ENCODE measurements at places on chromosomes 4 and X.

DNA sequence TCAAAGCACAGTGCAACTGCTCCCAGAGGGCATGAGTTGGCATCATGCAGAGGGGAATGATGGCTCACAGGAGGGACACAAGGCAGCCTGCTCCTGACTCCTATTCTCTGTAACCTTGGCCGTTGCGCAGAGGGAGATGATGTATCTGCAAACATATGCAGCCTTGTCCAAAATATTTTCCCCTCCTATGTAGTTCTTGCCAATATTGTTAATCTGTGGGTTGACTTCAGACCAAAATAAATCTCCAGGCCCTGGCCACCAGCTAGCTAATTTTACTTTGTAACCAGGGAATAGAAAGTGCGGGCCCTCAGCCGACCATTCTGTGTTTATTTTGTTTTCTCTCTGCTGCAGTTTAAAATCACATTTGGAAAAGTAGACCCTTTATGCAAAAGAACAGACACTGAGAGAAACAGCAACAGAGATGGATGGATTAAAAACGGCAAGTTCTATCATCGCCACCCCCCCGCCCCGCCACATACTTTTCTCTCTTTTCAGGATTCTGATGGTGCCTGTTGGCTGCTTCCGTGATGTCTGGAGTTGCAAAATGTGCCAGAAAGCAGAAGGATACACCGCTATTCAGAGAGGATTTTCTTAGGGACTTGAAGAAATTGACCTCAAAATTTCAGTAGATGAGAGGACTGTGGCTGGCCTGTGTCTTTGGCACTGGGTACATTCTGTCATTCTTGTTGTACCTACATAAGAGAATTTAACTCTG lies 185.3 kb upstream of the BCOR start:
- no peak overlapping the region for H3K4me3 ChIP-seq
- H3K27me3 ChIP-seq, result no peaks in the 10 kb centered on the region
- no peak for DNase-seq
- no peaks in the 10 kb centered on the region for H3K36me3 ChIP-seq
- H3K27ac ChIP-seq, result peak overlapping the region; percentile 14
- H3K4me1 ChIP-seq, result no peaks in the 10 kb centered on the region

DNA sequence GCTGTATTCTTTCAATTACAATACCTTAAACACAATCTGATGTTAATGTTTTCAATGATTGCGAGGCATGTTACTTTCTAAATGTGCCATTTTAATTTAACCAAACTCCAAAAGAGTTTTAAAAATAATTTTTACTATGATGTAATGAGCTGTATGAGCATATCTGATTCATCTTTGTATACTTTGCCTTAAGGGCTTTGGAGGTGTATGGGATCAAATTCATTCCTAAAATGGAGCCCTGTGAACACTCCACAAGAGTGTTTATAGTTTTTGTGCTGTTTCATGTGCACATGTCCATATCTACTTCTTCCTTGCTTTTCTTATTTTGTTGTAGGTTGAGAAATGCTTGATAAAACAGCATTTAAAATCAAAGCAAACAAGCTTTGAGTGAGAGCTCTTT lies 82.4 kb downstream of the ATP10D start:
- no peak overlapping the region for H3K27ac ChIP-seq
- DNase-seq, result no peak
- H3K4me3 ChIP-seq, result no peak overlapping the region
- H3K4me1 ChIP-seq, result no peaks in the 10 kb centered on the region
- no peaks in the 10 kb centered on the region for H3K27me3 ChIP-seq

DNA sequence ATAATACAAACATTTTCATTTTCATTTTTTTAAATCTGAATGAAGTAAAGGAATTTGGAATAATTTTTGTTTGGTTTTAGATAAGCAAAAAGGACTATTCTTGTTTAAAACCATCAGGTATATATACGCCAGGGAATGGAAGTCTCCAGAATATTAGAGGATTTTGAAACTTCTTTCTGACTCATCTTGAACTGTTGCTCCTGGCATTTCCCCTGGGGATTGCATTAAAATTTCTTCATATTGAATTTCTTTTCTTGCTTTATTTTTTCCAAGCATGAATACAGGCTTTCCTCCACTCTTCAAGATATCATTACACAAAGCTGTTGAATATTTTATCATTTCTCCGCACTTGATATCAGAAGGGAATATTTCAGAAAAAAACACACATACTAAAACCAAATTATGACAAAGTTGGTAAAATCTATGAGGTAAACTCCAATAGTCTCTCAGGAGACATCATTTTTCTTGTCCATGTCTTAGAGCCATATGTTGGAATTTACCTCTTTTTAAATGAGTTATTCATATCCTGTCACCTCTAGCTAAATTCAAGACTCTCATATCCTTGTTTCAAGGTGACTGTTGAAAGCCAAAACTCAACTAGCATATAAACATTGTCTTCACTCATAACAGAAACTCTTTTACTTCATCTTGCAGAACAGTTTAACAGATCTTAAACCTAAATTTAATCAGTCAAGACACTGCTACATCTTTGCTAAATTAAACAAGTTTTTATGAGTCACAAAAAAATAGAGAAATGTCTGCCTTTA lies 20.7 kb upstream of the CSN1S1 start:
- DNase-seq, result no peak
- H3K27ac ChIP-seq, result no peak overlapping the region
- no peaks in the 10 kb centered on the region for H3K27me3 ChIP-seq
- no peaks in the 10 kb centered on the region for H3K36me3 ChIP-seq

GRCh38 chr4:58061967-58062366 lies 951.8 kb upstream of the IGFBP7 start:
- no peak overlapping the region for H3K4me3 ChIP-seq
- H3K27me3 ChIP-seq, result no peaks in the 10 kb centered on the region
- no peaks in the 10 kb centered on the region for H3K4me1 ChIP-seq
- no peak for DNase-seq
- H3K27ac ChIP-seq, result no peak overlapping the region
- H3K36me3 ChIP-seq, result no peaks in the 10 kb centered on the region

DNA sequence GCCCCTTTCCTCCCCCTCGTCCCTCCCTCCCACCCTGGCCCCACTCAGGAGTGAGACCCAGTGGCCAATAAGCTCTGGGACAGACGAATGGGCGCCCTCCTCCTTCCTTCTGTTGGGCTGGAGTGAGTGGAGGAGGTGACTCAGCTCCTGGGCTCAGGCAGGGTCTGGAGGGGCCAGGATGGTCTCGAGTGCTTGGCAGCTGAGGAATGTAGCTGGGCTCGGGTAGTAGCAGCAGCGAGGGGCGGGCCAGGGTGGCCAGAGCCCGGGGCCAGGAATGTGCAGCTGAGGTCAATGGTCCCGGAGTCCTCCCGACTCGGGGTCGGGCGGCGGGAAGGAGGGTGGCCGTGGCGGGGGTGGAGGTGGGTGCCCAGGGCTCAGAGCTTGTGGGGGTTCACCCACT lies 15.0 kb downstream of the G6PD start:
- peaks cover 8% of the 10 kb centered on the region for H3K4me1 ChIP-seq
- H3K4me3 ChIP-seq, result no peak overlapping the region
- H3K36me3 ChIP-seq, result peaks cover 16% of the 10 kb centered on the region
- no peak for DNase-seq
- no peaks in the 10 kb centered on the region for H3K27me3 ChIP-seq

- no peak overlapping the region for H3K4me3 ChIP-seq
- no peak for DNase-seq
- H3K4me1 ChIP-seq, result peaks cover 64% of the 10 kb centered on the region
- H3K27ac ChIP-seq, result peak overlapping the region; percentile 94
- no peaks in the 10 kb centered on the region for H3K27me3 ChIP-seq
Measured at GRCh38 chr4:119302073-119302832, 19.7 kb downstream of the FABP2 start.

GRCh38 chr4:83644677-83645659 lies 109.1 kb downstream of the GPAT3 start:
- H3K4me1 ChIP-seq, result no peaks in the 10 kb centered on the region
- no peak overlapping the region for H3K4me3 ChIP-seq
- DNase-seq, result no peak
- H3K36me3 ChIP-seq, result no peaks in the 10 kb centered on the region
- peaks cover 11% of the 10 kb centered on the region for H3K27me3 ChIP-seq

GRCh38 chrX:131239057-131239456 lies 50.0 kb downstream of the IGSF1 start:
- no peaks in the 10 kb centered on the region for H3K36me3 ChIP-seq
- H3K4me3 ChIP-seq, result no peak overlapping the region
- no peak overlapping the region for H3K27ac ChIP-seq
- no peaks in the 10 kb centered on the region for H3K27me3 ChIP-seq
- no peaks in the 10 kb centered on the region for H3K4me1 ChIP-seq
- no peak for DNase-seq

- H3K27me3 ChIP-seq, result peaks cover 56% of the 10 kb centered on the region
- no peak overlapping the region for H3K4me3 ChIP-seq
- H3K4me1 ChIP-seq, result peaks cover 44% of the 10 kb centered on the region
- H3K27ac ChIP-seq, result no peak overlapping the region
- no peaks in the 10 kb centered on the region for H3K36me3 ChIP-seq
- DNase-seq, result no peak
Measured at GRCh38 chr4:110629780-110630687, 7.2 kb upstream of the PITX2 start.

- H3K27me3 ChIP-seq, result no peaks in the 10 kb centered on the region
- H3K4me1 ChIP-seq, result no peaks in the 10 kb centered on the region
- H3K4me3 ChIP-seq, result no peak overlapping the region
- H3K36me3 ChIP-seq, result no peaks in the 10 kb centered on the region
Measured at GRCh38 chr4:67929426-67929825, 33.9 kb downstream of the TMPRSS11A start.

DNA sequence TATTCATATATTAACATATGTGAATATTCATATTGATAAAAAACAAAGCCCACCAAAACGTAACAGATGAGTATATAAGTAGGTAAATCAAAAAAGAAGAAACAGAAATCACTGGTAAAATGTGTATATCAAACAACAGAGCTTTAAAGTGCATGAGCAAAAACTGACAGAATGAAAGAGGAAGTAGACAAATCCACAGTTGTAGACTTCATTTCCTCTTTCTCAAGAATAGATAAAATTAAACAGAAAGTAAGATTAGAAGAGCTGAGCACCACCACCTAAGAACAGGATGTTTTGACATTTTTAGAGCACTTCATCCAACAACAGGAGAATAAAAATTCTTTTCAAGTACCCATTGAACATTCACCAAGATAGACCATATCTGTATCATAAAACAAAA lies 64.6 kb downstream of the CNKSR2 start:
- no peak for DNase-seq
- no peaks in the 10 kb centered on the region for H3K4me1 ChIP-seq
- H3K27ac ChIP-seq, result no peak overlapping the region
- no peaks in the 10 kb centered on the region for H3K36me3 ChIP-seq
- no peak overlapping the region for H3K4me3 ChIP-seq

DNA sequence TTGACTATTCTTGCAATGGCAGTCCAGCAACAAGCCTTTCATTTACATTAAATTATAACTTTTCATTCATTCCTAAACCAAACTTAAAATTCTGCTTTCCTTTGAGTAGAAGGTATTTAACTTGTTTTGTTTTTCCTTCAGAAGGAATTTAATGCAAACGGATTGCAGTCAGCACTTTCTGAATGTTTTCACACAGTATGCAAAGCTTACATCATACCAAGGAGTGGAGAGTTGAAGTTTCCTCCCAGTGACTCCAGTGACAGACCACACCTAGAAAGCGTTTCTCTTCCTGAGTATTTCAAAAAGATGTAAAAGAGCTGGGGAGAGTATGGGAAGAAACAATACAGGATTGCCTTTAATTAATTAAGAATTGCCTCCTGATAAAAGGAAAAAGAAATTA lies 8.1 kb downstream of the EPGN start:
- H3K4me3 ChIP-seq, result no peak overlapping the region
- no peaks in the 10 kb centered on the region for H3K36me3 ChIP-seq
- DNase-seq, result no peak
- H3K27me3 ChIP-seq, result no peaks in the 10 kb centered on the region
- no peak overlapping the region for H3K27ac ChIP-seq
- no peaks in the 10 kb centered on the region for H3K4me1 ChIP-seq

DNA sequence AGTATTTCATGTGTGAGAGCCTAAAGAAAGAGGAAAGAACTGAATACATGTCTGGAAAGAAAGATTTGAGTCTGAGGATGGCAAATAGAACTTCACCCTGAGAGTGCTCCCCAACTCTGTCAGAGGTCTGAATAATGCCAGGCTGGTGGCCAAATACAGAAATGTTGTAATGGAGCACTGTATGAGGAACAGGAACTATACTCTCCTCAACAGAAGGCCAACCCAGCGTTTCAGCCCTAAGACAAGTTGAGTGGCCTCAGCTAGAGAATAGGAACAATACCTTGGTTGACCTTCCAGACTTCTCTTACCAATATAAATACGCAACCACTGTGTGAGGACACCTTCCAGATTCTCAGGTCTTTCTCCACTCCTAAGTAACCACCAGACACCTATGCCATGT lies 94.5 kb upstream of the STIM2 start:
- H3K36me3 ChIP-seq, result peaks cover 1% of the 10 kb centered on the region
- no peaks in the 10 kb centered on the region for H3K27me3 ChIP-seq
- H3K27ac ChIP-seq, result no peak overlapping the region
- no peaks in the 10 kb centered on the region for H3K4me1 ChIP-seq
- H3K4me3 ChIP-seq, result no peak overlapping the region

DNA sequence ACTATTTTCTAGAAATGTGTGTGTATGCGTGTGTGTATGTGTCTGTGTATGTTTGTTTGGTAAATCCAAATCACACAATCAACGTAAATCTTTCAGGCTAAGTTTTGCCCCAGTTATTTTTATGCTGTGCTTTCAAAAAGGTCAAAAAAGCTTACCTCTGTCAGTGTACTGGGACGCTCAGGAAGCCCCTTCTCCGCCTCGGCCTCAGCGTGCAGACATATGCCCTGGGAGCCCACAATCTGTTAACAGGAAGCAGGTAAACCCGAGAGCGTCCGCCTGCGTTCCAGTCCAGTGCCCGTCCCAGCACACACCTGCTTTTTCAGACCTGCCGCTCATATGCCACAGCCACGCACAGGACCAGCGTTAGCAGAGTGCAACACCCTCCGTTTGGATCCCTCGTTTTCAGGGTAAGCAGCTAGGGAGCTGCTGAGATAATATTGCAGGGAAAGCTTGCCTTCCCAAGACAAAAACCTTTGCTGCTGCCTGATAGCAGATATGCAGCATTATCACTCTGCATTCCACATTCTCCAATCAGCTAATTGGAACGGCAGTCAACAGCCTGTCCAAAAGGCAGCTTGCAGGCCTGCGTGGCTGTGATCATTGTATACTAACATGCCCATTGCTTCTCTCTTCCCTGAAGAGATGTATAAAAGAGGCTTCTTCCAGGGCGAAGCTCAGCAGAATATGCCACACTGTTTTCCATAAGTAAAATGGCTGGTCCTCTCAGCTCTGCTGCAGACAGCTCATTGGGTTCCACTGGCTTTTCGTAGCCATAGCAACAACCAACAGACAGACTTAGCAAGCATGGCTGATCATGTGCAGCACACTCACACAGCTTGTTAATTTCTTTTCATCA lies at the start of gene SORBS2:
Gene SORBS2, minus strand, starts transcription at position 686 of the 856 bp plus-strand sequence. CDS start 121,623 bp downstream, outside the sequence.
- H3K36me3 ChIP-seq, result no peaks in the 10 kb centered on the region
- no peaks in the 10 kb centered on the region for H3K4me1 ChIP-seq
- H3K27ac ChIP-seq, result peak within 1 kb of the TSS; percentile 24
- H3K27me3 ChIP-seq, result no peaks in the 10 kb centered on the region
- peak within 1 kb of the TSS; percentile 23 for H3K4me3 ChIP-seq
- no peak for DNase-seq

GRCh38 chr4:88697141-88697540 lies 488 bp downstream of the NAP1L5 start:
- DNase-seq, result no peak
- no peaks in the 10 kb centered on the region for H3K27me3 ChIP-seq
- H3K4me1 ChIP-seq, result no peaks in the 10 kb centered on the region

GRCh38 chr4:153834901-153835300 lies 46.0 kb upstream of the SFRP2 start:
- no peak overlapping the region for H3K4me3 ChIP-seq
- no peaks in the 10 kb centered on the region for H3K27me3 ChIP-seq
- DNase-seq, result no peak
- no peaks in the 10 kb centered on the region for H3K36me3 ChIP-seq

- H3K27me3 ChIP-seq, result no peaks in the 10 kb centered on the region
- no peak overlapping the region for H3K27ac ChIP-seq
- no peaks in the 10 kb centered on the region for H3K36me3 ChIP-seq
Measured at GRCh38 chrX:34053931-34054330, 78.2 kb downstream of the FAM47A start.
